ENCODE measurements at places on chromosomes 12 and 14.

DNA sequence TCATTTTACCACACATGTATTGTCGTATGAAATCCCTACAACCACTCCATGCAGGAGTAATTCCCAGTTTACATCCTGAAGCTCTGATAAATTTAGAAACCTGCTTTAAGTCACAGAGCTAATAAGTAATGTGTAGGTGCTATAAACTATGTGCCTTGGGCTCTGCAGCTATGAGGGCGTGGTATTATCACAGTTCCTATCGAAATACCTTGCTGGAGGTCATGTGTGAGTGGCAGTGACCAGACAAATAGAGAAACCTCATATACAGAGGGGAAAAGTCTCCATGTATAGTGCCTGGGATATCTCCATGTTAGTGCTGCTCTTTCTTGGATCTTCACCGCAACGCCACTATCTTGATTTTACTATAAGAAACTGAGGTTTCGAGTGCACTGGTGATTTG lies 883 bp upstream of the TBC1D15 start:
- no peak for DNase-seq

DNA sequence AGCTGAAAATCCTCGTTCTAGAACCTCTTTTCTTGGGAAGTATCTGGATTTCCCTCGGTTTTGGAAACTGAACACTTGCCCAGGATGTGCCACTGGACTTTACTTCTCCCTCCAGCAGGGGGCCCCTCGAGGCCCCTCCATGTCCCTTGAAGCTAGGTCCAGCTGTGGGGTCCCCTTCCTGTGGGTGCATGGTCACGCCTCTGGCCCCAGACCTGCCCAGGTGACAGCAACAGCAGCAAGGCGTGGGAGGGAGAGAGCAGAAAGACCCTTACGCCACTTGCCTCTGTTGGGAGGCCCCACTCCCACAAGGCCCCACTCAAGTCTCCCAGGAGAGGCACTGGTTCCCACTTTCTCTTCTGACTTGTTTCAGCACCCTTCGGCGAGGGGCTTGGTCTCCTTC lies 3.1 kb downstream of the SLC25A29 start:
- DNase-seq = peak; percentile 50

GRCh38 chr12:119008691-119009221 lies 27.4 kb downstream of the SRRM4 start:
- DNase-seq = no peak

DNA sequence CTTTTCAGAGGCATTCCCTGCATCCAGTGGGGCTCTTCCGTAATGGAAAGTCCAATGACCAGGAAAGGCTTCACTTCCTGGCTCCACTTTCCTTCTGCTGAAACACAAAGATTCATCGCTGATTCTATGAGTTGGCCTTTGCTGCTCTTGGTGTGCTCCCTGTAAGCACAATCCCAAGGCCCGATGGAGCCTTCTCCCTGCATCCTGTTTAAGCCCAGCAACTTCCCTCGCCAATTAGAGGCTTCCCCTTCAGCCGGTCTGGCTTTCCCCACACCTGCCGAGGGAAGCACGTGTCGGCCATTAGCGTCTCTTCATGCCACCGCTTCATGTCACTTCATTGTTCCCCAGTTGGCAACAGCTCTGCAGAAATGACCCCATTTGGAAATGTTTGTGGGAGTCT lies 693.9 kb downstream of the MED13L start:
- DNase-seq = no peak

DNA sequence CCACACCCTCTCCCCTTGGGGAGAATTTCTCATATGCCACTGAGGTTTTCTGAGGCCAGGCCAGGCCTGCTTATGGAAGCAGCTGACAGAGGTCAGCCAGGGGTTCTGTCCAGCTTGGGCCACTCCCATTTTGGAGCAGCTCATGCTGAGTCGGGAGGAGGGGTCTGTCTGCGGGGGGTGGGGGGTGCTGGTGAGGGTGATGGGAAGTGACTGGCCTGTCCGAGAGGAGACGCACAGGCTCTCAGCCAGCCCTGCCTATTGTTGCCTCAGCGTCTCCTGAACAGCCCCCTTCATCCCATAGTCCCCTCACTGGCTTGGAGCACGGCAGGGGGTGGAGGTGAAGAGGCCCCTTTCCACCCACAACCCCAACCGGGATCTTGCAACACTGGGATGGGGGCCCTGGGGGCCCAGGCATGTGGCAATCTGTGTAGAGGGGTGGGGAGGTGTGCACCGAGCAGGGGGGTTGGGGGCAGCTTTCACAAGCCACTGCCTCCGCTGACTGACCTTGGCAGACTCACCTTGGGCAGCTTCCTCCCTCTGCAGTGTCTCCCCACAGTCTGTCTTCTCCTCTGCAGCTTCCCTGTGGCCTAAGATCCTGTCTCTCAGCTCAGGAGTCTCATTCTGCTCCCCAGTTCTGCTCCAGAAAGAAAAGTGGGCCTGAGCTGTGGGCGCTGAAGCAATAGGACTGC lies 5.5 kb downstream of the CEBPE start:
- no peak for DNase-seq

- no peak for DNase-seq
Measured at GRCh38 chr12:625998-626397, 37.2 kb downstream of the NINJ2 start.

- no peak for DNase-seq
Measured at GRCh38 chr14:99468836-99469592, 11.6 kb downstream of the SETD3 start.

- peak; percentile 49 for DNase-seq
Measured at GRCh38 chr12:67269633-67270573, 745 bp downstream of the CAND1 start.

GRCh38 chr12:19739195-19739776 lies 300.0 kb downstream of the AEBP2 start:
- DNase-seq = peak; percentile 75

DNA sequence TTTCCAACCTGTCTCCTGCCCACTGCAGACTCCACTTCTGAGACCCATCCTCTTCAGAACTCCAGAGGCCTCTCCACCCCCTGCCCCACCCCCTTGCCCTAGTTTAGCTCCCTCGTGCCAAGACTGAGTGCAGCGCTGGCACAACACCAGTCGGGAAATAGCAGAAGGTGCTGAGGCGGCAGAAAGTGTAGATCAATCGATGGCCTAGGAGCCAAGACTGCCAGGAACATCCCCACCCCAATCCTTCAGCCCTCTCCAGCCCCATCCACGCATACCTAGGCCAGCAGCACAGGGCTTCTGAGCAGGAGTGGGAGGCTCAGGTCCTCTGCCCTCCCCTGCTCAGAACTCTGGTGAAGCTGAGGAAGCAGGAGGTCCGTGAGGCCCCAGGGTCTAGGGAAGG lies 1.1 kb downstream of the CPNE6 start:
- DNase-seq = no peak

All from MCF 10A (cell line).